NCI-H2171 treated with DMSO at 0.1 percent for 48 hours (cell line): ENCODE measurements at places on chromosomes 6 and 20.

DNA sequence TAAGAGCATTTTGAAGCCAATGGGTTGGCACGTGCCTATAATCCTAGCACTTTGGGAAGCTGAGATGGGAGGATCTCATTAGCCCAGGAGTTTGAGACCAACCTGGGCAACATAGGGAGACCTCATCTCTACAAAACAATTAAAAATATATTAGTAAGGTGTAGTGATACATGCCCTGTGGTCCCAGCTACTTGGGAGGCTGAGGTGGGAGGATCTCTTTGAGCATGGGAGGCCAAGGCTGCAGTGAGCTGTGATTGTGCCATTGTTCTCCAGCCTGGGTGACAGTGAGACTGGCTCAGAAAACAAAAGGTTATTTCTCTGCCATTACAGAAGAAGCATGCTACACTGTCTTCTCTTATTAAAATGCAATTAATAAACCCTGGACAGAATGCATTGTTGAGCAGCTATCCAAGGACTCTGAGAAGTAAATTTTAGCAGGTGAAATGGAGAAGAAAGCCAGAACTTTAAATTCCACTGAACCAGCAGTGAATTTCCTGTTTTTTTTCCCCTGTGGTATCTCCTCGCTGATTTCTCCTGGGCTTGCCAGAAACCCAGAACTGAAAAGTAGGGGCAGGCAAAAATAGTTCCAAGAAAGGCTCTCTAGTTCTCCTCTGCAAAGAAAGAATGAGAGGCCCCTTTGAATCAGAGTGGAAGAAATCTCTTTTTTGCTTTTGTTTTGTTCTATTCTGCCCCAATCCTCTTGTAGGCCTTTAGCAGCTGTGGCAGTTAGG, 8.4 kb downstream of the AMD1 start:
- no peak for DNase-seq

GRCh38 chr6:35050757-35051330, 90.3 kb downstream of the TCP11 start:
- DNase-seq = no peak

GRCh38 chr20:50724851-50725723, 6.3 kb upstream of the PARD6B start:
- DNase-seq = no peak

DNA sequence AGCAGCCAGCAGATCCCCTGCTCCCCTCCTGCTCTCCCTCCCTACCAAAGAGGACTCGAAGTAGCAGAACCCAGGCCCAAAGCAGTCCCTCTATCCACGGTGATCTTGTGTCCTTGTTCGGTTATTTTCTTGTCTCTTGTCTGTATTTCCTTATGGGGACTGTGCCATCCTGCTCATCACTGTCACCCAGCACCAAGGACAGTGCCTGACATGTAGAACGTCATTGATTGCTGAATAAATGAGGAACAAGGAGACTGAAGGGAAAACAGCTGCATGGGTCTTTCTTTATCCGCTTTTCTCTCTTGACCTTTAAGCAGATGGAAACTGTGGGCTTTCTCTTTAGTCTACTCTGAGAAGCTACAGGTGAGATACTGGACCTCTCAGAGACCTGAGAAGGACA, 29.4 kb upstream of the ZNF831 start:
- DNase-seq = no peak

GRCh38 chr20:31709939-31710338, 12.7 kb downstream of the BCL2L1 start:
- DNase-seq = peak; percentile 91

- no peak for DNase-seq
These were observed 565.4 kb downstream of the RFPL4B start for GRCh38 chr6:112912416-112913101.

DNA sequence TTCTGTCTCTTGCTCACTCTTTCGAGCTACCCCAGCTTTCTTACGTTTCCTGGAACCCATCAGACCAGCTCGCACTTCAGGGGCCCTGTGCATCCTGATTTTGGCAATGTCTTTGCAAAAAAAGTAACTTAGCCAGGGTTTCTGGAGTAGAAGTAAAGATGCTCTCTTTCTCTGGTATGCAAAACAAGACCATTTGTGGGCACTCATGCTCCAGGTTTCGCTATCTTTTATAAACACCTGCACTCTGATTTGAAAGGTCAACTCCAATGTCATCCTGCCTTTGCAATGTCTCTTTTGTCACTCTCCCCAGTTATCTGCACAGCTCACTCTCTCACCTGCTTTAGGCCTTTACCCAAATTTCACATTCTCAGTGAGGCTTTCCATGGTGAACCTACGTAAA, 869.1 kb downstream of the QKI start:
- no peak for DNase-seq

DNA sequence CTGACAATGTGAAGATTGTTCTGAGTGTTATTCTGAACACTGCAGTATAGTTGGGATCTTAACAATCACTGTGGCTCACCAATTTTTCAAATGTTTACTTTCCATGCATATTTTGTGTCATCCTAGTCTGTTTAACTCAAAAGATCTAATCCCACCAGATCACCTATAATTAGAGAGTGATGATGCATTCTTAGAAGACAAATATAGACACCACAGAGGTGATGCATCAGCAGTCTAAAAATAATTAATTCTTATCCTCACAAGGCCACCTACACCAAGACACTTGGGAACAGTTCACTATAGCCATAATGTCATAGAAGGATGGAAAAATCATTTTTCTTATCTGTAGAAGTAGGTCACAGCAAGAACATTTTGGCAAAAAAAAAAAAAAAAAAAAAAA, 154.8 kb downstream of the UBE3D start:
- no peak for DNase-seq

- no peak for DNase-seq
These were observed 171.5 kb upstream of the RIPOR2 start for GRCh38 chr6:25107218-25107617.

- no peak for DNase-seq
These were observed 4.8 kb upstream of the BTN1A1 start for GRCh38 chr6:26495281-26495680.

- no peak for DNase-seq
These were observed 69.7 kb upstream of the PMEPA1 start for GRCh38 chr20:57779401-57780003.

DNA sequence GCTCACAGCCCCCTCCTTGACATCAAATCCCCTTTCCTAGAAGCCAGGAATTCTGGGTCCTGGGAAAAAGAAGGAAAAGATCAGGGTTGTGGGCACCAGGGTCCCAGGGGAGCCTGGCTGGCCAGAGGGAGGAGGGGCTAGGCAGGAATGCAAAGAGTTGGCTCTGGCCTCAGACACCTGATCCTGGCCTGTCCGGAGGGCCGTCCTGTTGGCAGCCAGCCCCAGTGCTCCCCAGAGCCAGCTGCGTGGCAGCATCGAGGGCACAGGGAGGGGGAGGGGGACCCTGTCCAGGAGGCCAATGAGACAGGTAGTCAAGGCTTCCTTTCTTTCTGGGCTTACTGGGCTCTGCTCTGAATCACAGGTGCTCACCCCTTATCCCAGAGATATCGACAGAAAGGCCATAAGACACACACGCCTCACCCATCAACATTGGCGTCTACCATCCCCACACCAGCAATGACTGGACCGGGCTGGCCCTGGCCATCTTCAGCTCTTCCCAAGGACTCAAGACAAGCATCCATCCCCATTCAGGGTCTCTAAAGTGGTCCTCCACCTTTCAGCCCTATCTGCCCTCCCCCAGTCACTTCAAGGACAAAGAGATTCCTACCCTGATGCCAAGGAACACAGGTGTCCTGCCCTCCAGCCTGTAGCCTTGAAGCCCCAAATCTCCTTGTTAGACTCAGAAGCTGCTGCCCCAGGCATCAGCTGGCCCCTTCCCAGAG, 723 bp downstream of the COL11A2 start:
- DNase-seq = no peak

DNA sequence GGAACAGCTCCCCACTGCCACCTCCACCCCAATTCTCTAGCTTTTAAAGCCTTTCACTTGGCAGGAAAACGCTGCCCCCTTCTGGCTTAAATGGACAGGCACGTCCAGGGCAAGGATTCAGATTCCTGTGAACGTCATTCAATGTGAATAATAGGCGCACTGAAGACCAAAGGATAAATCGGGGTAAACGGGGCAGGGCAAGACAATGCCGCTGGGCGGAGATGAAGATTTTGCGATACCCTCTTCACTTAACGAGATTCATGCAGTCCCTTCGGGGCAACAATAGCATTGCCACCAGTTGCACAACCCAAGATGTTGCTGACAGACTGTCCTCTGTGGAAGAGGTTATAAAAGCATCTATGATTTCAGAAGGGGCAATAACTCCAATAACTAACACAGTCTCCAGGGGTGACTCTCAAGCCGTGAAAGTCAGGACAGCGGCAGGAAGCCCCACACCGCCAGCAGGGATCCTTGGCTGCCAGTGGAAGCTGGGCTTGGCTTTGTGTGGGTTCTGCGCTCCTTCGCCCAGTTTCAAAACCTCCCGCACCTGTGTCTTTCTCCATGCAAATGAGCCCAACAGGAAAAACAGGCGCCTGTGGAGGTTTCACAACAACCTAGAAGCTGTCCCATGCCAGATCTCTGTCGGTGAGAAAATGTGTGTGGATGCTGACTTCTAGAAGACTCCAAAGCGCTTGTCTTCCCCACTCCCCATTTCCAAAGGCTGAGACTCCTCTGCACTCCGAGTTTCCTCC, 291.8 kb downstream of the BMP7 start:
- no peak for DNase-seq

DNA sequence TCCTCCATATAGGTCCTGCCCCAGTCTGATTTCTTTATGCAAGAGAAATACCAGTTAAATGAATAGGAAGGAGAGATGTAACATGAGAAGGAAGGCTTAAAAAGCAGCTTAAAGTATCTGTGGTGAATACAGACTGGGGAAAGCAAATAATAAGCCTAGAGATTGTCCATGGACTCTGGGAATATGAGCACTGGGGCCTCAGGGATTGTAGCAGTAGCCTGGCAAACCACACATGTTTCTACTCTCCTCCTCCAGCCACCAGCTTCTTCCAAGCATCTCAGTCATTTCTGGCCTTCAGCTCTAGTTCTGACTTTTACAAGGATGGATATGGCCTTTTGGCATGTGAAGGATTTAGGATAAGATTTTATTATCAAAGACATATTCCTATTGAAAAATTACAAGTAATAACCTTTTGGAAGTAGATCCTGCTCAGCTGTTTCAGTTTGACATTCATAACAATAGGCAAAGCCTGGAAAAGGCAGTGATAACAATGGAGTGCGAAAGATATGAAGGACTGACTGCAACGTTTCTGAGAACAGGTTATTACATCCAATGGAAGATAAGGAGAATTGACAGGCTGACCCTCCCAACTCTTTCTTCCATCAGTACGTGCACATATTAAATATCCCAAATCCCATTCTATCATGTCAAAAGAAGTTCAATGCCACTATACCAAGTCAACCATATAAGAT, 41.6 kb downstream of the CYP39A1 start:
- no peak for DNase-seq

DNA sequence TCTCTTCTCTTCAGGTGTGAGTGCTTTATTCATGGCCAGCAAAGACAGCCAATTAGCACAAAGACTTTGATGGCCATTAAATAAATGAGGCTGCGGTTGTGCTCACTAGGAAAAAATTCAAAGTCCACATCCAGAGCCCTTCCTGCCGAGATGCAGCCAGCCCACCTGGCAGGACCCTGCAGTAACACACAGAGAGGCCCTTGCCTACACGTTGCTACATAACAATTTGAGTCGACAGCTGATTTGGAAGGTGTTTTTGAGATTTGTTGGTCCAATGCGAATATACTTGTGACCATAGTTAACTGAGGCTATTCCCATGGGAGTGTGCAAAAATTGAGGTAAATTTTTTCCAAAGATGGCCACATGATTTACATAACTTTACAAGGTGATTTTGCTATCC, 605.4 kb upstream of the HTR1E start:
- DNase-seq = no peak

DNA sequence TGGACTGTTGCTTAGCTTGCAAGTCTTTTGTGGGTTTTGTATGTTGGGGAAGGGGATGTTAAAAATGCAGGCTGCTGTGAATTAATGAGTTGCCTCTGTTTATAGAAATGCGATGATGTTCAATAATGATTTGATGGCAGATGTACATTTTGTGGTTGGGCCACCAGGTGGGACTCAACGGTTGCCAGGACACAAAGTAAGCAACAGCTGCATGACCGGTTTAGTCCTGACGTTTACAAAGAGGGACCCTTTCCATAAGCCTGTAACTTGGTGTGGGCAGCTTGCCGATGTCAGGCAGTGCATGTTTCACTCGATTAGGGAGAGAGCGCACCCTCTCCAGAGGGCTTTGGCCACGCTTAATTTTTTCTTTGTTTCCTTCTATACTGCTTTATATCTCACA, 1.3 kb downstream of the BTBD3 start:
- DNase-seq = peak; percentile 94

DNA sequence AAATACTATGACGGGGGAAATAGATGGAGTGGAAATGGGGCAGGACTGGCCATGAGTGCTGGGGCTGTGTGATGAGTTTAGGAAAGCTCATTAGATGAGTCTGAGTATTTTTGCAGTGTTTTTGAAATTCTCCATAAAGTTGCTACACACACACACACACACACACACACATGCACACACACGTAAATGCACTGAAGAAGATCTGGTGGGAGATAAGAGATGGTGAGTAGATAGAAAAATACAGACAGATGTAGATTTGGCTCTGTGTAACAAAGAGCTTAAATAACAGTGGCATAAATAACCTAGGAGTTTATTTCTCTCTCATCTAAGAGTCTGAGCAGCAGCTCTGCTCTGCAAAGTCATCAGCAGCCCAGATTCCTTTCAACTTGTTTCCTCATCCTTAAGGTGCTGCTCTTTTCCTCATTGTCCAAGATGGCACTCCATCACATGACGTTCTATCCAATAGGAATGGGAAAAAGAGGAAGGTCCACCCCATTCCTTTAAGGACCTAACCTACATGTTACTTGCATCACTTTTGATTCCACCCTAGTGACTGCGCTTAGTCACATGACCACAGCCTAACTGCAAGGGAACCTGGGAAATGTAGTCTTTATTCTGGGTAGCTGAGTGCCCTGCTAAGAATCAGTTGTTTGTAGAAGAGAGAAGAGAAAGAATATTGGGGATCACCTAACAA, 76.4 kb downstream of the EYA2 start:
- peak; percentile 93 for DNase-seq

DNA sequence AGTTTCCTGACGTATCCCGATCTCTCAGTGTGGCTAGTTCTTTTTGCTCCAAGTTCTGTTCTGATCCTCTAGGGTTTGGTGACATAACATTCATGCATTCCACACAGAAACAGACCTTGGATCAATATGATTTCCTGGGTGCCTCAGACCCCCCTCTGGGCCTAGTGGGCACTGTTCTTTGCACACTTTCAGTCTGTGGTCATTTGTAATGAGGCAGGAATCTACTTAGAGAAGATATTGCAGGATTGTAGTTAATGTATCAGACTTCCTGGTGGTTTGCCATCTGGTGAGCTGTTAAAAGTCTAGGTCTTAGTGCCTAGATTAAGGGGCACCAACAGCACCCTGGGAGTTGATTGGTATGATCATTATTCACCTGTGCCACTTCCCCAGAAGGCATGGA, 7.5 kb downstream of the BEND6 start:
- DNase-seq = no peak

- DNase-seq = no peak
These were observed 5.9 kb upstream of the PHF1 start for GRCh38 chr6:33404884-33405283.
